Mesothelial cell of epicardium (in vitro differentiated cells): ENCODE measurements at places on chromosomes 13 and 19.

DNA sequence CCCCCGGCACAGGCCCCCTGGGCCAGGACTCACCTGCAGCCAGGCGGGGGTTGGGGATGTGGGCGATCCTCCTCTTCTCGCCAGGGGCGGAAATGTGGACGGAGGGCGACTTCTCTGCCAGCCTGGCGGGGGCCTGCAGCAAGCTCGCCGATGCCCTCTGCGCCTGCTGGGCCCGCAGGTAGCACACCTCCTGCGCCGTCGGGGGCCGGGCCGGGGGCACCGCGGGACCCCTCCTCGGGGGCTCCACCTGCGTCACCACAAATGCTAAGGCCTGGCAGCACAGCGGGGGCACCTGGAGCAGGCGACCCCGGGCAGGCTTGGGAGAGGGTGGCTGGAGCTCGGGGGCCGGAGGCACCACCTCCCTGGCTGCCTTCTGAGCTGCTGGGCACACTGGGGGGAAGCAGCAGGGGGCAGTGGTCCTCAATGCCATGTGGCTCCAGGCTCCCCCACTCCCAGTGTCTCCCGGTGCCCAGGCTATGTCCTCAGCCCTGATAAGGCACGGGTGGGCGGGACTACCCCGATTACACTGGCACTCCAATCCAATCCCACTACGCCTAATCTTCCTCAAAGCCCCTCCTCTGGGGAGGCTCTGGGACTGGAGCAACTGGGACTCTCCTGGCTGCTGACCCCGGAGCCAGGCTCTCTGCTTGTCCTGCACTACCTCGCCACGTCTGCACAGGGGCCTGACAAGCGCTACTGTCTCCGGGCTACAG lies 11.6 kb upstream of the ATP8B3 start:
- no peak overlapping the region for H3K4me3 ChIP-seq
- H3K27me3 ChIP-seq, result no peaks in the 10 kb centered on the region
- H3K27ac ChIP-seq, result no peak overlapping the region

DNA sequence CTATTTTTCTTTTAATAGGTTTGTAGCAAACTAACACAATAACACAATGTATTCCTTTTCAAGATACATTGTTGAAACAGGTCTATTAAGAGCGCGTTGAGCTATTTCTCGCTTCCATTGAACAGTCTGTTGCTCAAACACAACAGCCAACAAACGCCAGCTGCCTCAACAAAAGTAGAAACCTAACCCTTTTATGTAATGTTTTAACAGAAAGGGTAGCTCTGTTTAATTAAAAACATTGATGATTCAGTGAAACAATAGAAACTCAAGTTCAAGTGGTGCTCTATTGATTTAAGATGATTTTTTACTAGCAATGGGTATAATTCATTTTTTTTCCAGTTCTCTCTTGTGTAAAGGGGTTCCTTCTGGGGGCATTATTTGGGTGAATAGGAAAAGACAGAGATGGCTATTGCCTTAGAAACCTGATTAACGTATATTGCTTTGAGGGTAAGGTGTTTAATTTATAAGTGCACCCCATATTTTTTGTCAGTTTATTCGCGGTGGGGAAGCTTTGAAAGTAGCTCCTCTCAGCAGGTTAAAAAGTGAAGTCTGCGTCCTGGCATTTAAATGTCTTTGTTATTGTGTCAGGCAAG lies 14.9 kb downstream of the ZIC2 start:
- no peaks in the 10 kb centered on the region for H3K4me1 ChIP-seq
- H3K36me3 ChIP-seq, result no peaks in the 10 kb centered on the region
- peaks cover 92% of the 10 kb centered on the region for H3K27me3 ChIP-seq
- no peak overlapping the region for H3K4me3 ChIP-seq
- no peak overlapping the region for H3K27ac ChIP-seq

DNA sequence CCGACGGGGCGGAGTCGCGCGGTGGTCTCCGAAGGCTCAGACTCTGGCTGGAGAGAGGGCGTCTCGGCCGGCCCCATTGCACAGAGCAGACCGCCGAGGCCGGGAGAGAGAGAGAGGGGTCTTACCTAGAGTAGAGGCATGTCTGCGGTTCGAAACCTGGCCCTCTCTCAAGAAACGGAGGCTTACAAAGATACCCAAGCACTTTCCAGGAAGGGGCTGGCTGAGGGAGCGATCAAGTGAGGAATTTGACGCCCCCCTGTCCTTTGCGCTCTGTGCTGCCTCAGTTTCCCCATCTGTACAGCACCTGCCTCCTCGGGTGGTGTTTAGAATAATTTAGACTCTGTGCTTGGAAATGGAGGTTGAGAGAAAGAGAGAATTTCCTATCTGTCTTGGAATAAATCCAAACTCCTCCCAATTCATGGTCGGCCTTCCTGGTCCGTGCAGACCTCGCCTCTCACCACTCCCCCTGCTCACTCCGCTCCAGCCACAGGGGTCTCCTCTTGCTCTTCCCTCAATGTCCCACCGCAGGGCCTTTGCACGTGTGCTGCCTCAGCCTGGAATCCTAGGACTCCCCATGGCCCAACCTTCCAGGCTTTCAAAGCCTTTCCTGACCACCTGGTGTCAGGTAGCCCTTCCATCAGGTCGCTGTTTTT lies 658 bp upstream of the ISOC2 start:
- H3K4me1 ChIP-seq, result peaks cover 26% of the 10 kb centered on the region
- DNase-seq, result no peak
- peak overlapping the region; percentile 91 for H3K27ac ChIP-seq

GRCh38 chr13:102872531-102872930 lies 26.7 kb downstream of the ERCC5 start:
- peaks cover 42% of the 10 kb centered on the region for H3K36me3 ChIP-seq
- no peak overlapping the region for H3K27ac ChIP-seq

DNA sequence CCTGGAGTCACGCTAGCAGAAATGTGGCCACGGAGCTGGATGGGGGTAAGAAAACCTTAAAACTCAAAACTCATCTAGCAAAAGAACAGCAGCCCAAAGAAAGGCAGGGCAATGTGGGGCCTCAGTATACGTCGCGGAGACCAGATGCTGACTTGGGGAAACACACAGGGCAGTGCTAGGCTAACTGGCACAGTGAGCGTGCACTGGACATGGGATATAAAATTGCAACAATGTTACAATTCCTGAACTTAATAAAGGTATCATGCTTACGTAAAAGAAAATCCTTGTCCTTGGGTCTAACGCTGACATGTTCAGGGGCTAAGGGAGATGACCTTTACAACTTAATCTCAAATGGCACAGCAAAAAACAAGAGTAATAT lies 40.5 kb downstream of the COL4A1 start:
- H3K27ac ChIP-seq, result no peak overlapping the region
- no peaks in the 10 kb centered on the region for H3K36me3 ChIP-seq
- peaks cover 37% of the 10 kb centered on the region for H3K4me1 ChIP-seq
- H3K27me3 ChIP-seq, result no peaks in the 10 kb centered on the region

GRCh38 chr19:6752256-6753177 lies 13.0 kb downstream of the TRIP10 start:
- no peak overlapping the region for H3K27ac ChIP-seq
- peak overlapping the region; percentile 60 for H3K4me3 ChIP-seq
- peaks cover 4% of the 10 kb centered on the region for H3K27me3 ChIP-seq

GRCh38 chr13:93539914-93540313 lies 313.3 kb downstream of the GPC6 start:
- H3K27me3 ChIP-seq, result no peaks in the 10 kb centered on the region
- H3K4me1 ChIP-seq, result peaks cover 8% of the 10 kb centered on the region
- DNase-seq, result no peak
- no peak overlapping the region for H3K4me3 ChIP-seq
- H3K36me3 ChIP-seq, result peaks cover 12% of the 10 kb centered on the region

- no peaks in the 10 kb centered on the region for H3K27me3 ChIP-seq
- DNase-seq, result no peak
These were observed 16.4 kb upstream of the UPF3A start for GRCh38 chr13:114264886-114265611.

DNA sequence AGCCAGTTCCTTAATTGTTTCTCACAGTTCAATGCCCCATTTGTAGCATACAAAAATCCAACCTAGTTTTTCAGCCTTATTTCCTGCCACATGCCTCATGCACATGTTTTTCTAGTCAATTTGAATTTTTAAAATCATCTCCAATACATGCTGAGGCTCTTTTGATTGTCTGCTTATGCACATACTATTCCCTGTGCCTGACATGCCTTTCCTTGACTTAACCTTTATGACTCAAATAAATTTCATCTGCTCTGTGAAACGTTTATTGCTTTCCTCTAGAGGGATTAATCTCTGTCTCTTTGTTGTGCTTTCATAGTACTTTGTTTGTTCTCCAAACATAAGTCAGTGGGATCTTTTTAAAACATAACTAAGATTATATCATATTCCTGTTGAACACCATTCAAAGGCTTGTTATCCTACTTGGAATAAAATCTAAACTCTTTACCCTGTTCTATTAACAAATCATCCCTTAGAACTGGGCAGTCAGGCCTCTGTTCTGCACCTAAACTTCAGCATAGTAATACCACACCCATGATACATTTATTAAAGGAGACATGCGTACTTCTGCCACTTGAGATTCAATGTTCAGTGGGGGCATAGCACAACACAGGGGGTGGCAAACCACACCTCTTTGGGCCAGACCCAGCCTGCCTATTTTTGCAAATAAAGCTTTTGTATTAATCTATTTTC lies 346.6 kb downstream of the FGF14 start:
- H3K27me3 ChIP-seq, result no peaks in the 10 kb centered on the region
- no peaks in the 10 kb centered on the region for H3K4me1 ChIP-seq
- H3K36me3 ChIP-seq, result no peaks in the 10 kb centered on the region
- H3K27ac ChIP-seq, result no peak overlapping the region

DNA sequence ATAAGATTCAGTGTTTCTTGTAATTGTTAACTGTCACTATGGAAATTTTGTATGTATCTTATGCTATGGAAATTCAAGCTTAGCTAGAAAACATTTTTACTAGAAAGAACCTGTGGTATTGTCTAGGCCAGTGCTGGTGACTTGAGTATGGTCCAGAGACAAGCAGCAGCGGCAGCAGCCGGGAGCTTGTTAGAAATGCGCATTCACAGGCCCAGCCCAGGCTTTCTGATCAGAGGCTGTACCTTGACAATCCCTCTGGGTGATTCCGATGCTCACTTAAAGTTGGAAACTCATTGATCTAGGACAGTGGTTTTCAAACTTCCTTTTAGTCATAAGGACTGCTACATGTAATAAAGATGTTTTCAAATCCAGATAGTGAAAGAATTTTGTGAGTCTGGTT lies 287.4 kb downstream of the SHISA2 start:
- H3K4me3 ChIP-seq, result no peak overlapping the region
- peaks cover 21% of the 10 kb centered on the region for H3K4me1 ChIP-seq
- DNase-seq, result no peak

DNA sequence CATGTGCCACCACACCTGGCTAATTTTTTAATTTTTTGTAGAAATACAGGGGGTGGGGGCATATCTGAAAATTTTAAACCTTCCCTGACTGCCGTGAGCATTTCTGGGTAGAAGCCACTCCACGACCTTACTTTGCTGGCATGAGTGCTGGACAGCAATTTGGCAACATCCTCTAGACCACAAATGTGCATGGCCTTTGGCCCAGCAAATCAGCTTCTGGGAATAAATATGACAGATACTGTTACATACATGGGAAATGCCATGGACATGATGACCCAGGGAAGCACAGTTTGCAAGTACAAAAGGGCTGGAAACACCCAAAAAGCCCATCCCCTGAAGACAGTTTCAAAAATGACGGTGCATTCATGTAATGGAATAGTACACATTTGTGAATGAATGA lies 3.2 kb upstream of the PVR start:
- no peak for DNase-seq
- peaks cover 12% of the 10 kb centered on the region for H3K27me3 ChIP-seq
- H3K4me3 ChIP-seq, result no peak overlapping the region
- peaks cover 19% of the 10 kb centered on the region for H3K4me1 ChIP-seq

DNA sequence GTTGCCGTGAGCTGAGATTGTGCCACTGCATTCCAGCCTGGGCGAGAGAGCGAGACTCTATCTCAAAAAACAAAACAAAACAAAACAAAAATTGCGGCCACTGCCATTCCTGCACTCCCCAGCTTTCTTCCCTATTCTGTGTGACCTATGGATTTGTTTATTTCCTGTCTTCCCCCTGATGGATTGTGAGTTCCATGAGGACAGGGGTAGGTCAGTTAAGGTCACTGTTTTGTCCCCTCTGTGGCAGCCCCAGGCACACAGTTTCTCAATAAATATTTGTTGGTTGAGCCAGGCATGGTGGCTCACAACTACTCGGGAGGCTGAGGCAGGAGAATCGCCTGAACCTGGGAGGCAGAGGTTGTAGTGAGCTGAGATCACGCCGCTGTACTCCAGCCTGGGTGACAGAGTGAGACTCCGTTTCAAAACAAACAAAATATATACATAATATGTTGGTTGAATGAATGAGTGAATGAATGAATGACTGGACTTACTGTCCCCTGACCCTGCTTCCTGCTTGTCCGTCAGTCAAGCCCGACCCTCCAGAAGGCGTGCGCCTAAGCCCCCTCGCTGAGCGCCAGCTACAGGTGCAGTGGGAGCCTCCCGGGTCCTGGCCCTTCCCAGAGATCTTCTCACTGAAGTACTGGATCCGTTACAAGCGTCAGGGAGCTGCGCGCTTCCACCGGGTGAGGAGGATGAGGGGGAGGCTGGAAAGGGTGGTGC lies 5.0 kb downstream of the EBI3 start:
- DNase-seq, result no peak
- H3K36me3 ChIP-seq, result no peaks in the 10 kb centered on the region
- no peaks in the 10 kb centered on the region for H3K4me1 ChIP-seq
- no peak overlapping the region for H3K4me3 ChIP-seq
- H3K27ac ChIP-seq, result no peak overlapping the region
- peaks cover 5% of the 10 kb centered on the region for H3K27me3 ChIP-seq

- H3K27ac ChIP-seq, result peak overlapping the region; percentile 91
- peaks cover 5% of the 10 kb centered on the region for H3K27me3 ChIP-seq
These were observed 18.9 kb upstream of the IGFL1 start for GRCh38 chr19:46210669-46211068.

DNA sequence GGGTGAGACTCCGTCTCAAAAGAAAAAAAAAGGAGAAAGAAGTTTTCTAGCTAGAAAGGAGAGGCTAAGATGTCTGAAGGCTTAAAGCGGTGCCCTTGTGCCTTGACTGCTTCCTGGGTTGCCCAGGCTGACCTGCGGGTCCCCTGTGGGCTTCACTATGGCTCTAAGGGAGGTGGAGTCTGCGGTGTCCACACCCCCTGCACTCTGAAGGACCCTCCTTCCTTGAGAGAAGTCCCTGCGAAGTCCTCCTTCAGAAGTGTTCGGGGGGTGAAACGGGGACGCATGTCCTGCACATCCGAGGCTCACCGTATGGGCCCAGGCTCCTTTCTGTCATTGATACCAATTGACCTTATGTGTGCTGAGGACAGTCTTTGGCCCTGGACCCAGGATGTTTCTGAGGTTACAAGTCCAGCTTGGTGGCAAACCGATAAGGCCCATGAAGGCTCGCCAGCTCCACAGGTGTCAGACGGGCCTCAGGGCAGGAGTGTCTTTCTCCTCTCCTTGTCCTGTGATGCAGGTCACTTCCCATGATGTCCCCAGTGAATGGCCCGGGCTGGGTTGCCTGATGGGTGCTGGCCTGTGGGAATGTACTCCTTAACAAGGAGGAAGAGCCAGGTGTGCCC lies 11.6 kb upstream of the RNF113B start:
- peaks cover 3% of the 10 kb centered on the region for H3K36me3 ChIP-seq
- H3K27ac ChIP-seq, result peak overlapping the region; percentile 90

- no peak overlapping the region for H3K4me3 ChIP-seq
- no peak for DNase-seq
- H3K27me3 ChIP-seq, result no peaks in the 10 kb centered on the region
- H3K4me1 ChIP-seq, result no peaks in the 10 kb centered on the region
These were observed 26.4 kb upstream of the ADGRE2 start for GRCh38 chr19:14804765-14805164.
